T-helper 9 cell (primary cell): ENCODE measurements at places on chromosomes 13 and 19.

DNA sequence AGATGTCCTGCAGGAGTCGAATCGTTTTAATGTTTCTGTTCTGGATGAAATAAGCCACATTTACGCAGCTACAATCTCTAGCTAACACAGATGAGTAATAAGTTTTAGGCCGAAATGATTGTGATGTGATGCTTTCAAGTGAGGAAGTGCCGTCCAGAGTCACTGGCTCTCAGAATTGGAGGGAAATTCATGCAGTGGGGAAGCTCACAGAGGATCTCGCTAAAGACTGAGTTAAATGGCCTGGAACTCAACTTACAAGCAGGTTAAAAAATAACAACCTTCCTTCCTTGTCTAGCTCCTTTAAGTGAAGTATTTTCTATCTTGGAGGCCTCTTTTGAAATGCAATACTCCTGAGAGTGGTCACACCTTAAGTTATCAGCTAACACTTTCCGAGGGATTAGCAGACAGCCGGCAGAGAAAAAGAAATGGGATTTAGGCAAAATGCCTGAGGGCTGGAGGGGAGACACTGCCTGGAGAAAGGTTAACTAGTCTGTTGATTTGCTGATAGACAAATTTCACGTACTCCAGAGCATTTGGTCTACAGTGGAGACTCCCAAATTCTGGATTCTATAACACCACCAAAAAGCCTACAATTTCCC, 74.2 kb downstream of the IRS2 start:
- no peak for DNase-seq

- DNase-seq = no peak
These were observed 2.8 kb downstream of the ATP4A start for GRCh38 chr19:35560677-35561076.

GRCh38 chr13:108947551-108948030, 318.2 kb downstream of the MYO16 start:
- no peak for DNase-seq

GRCh38 chr19:1553415-1553814, 14.7 kb downstream of the MEX3D start:
- no peak for DNase-seq

DNA sequence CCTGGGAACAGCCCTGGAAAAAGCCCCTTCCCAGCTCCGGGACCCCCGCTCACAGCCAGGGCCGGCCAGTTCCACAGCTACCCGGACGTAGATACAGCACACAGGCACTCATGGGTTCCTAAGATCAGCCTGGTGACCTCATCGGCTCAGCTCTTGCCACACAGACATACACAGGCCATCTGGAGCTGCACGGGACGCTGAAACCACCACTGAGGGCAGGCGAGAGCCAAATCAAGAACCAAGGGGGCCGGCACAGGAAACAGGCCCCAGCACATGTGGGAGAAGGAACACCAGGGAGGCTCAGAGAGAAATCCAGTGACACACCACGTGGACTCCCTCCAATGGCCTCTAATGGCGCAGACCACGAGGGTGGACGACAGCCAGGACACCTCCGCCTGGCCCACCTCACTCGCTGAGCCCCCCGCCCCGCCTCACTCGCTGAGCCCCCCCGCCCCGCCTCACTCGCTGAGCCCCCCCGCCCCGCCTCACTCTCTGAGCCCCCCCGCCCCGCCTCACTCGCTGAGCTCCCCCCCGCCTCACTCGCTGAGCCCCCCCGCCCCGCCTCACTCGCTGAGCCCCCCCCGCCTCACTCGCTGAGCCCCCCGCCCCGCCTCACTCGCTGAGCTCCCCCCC, 69.7 kb upstream of the C13orf46 start:
- peak; percentile 17 for DNase-seq

GRCh38 chr19:29896802-29897201, 45.2 kb upstream of the URI1 start:
- DNase-seq = no peak

- DNase-seq = no peak
These were observed 26.3 kb downstream of the DCAF15 start for GRCh38 chr19:13978351-13979243.

DNA sequence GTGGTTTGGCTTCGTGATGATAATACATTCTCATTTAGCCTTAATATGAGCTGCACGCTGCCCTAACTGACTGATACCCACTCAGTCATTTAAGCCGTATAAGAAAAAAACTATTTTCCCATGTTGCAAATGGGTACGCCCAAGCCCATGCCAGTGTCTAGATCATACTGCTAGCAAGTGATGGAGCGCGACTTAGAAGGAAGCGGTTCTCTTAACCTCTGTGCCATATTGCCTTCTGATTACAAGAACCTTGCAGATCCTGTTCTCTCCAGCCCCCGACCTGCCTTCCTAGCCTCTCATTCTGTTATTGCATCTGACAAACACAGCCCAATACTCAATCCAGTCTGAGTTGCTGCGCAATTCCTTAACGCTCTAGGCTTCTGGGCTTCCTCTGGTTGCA, 603 bp downstream of the GPALPP1 start:
- no peak for DNase-seq

DNA sequence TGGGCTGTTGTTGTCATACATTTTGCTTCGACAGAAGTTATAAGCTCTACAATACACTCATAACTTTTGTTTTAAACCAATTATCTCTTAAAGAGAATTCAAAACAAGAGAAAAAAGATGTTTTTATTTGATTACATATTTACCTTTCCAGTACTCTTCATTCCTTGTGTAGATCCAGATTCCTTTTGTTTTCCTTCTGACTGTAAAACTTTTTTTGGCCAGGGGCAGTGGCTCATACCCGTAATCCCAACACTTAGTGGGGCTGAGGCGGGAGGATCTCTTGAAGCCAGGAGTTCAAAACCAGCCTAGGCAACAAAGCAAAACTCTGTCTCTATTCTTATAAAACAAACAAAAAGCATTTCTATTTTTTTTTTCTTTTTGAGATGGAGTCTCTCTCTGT, 21.7 kb downstream of the LPAR6 start:
- DNase-seq = no peak

- DNase-seq = no peak
These were observed 12.9 kb downstream of the OR7C2 start for GRCh38 chr19:14954071-14954655.

DNA sequence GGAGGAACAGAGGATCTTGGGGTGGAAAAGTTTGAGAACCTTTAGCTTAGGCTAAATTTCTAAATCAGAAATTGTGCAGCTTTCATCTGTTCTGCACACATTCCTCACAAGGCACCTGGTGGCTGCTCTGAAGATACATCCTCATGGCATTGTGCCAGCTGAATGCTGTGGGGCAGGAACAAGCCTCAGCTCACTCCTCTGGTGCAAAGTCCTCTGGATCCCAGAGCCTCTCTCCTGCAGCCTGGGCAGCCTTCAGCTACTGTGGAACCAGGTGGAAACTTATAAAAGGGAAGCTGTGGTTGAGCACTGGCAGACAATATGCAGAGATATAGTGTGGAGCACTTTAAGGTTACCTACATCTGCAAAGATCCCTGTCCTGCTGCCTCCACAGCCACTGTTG, 72.3 kb downstream of the KCTD12 start:
- no peak for DNase-seq
